Lower lobe of right lung (tissue), 2 donors: ENCODE measurements at places on chromosomes 2 and 18.
A peak's percentile ranks its signal among the peaks of the same experiment; 100 is the strongest.

- no peak for DNase-seq
Measured at GRCh38 chr2:63680455-63680854, 91.7 kb downstream of the MDH1 start.

GRCh38 chr2:202064171-202064880 lies 8.7 kb upstream of the KIAA2012 start:
- DNase-seq = no peak

- peak; percentile 76 for DNase-seq
Measured at GRCh38 chr18:48785091-48785614, 165.6 kb downstream of the SMAD7 start.

DNA sequence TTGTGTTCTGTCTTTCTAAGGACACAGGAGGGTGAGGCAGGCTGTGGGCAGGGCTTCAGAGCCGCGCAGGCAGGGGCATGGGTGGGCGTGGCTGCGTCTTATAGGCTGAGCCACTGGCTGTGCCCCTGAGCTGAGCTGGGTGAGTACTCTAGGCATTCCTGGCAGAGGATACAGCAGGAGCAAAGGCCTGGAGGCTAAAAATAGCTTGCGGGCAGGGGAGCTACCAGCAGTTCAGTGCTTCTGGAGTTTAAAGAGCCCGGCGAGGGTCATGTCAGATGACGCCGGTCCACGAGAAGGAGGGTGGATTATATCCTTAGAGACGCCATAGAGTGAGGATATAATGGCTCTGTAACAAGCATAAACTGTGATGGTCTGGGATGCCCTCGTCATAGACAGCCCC lies 31.5 kb upstream of the PDIA6 start:
- DNase-seq = peak; percentile 86

DNA sequence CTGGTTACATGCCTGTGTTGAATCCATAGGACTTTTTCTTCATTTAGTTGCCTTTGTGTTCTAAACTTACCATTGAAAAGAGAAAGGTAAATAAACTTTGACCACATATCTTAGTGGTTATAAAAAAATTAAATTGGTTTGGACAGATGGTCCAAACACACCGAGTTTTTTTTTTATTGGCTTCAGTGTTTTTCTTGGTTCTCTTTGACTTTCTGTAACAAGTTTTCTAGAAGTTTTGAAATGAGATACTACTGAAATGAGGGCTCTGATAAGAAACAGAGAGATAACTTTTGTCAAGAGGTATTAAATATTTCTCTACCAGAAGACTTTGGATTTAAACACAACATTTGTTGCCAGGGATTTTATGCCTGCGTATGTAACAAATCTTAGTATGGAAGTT lies 20.7 kb downstream of the SPTBN1 start:
- no peak for DNase-seq
